RPMI7951 (cell line): ENCODE measurements at places on chromosomes 4 and X. TPM values are rescaled to one million over a fixed set of nuclear protein-coding genes. Genes with fewer than 3 reads are reported as not detected.

- no peak for DNase-seq
These were observed 103.1 kb upstream of the BMP3 start for GRCh38 chr4:80927420-80927819.

GRCh38 chr4:121998024-121998423 lies 46.2 kb upstream of the TRPC3 start:
- no peak for DNase-seq

- no peak for DNase-seq
These were observed 32.4 kb downstream of the CLDN22 start for GRCh38 chr4:183287677-183288076.

DNA sequence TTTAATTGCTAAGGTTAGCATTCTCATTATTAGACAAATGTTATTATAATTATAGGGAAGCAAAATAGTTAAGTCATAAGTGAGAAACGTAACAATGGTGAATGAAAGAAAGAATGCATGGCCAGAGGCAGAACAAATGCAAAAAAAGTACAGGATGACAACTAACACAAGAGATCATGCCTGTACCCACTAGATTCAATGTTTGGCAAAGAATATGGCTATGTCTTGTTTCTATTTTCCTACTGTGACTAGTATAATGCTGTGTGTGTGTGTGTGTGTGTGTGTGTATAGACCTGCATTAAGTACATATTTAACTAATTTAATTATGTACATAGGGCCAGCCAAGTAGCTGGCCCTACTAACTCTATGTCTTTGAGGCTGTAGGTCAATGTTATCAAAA lies 12.9 kb upstream of the BMP2K start:
- DNase-seq, result no peak

- DNase-seq, result no peak
These were observed 1848.5 kb upstream of the TENM3 start for GRCh38 chr4:180394730-180395129.

DNA sequence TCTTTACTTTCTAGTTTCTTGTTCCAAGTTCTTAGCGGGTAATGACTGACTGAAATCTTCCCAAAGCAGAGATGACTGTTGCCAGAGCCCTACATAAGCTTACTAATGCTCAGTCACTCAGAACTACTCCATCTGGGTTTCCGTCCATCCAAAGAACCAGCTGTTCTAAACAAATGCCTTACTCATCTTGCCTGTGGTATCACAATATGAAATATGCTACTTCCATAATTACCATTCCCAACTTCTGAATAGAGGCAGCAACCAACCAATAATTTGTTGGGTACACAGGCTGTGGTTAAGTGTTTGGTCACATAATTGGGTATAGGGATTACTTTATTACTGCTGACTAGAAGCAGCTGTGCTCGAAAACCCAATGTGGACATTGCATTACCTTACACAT lies 930.2 kb upstream of the DIAPH2 start:
- DNase-seq, result peak; percentile 13

- DNase-seq, result no peak
These were observed 113.4 kb downstream of the ZNF827 start for GRCh38 chr4:145825255-145825654.

- peak; percentile 97 for DNase-seq
These were observed 14.7 kb upstream of the ANXA5 start for GRCh38 chr4:121711263-121712000.

DNA sequence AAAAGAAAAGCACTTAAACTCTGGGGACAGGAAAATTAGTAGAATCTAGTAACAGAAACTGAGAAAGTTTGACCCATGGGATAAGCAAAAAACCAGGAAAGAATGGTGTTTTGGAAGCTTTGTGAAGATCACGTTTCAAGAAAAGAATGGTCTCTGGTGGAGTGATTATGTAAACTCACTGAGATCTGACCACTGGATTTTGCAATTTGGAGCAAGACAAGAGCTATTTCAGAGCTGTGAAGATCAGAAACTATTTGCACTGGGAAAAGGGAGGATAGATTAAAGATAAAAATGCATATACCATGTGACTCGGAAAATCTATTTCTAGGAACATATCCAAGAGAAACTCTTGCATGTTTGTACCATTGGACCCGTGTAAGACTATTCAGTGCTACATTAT lies 4.3 kb downstream of the TMPRSS11D start:
- DNase-seq, result no peak

DNA sequence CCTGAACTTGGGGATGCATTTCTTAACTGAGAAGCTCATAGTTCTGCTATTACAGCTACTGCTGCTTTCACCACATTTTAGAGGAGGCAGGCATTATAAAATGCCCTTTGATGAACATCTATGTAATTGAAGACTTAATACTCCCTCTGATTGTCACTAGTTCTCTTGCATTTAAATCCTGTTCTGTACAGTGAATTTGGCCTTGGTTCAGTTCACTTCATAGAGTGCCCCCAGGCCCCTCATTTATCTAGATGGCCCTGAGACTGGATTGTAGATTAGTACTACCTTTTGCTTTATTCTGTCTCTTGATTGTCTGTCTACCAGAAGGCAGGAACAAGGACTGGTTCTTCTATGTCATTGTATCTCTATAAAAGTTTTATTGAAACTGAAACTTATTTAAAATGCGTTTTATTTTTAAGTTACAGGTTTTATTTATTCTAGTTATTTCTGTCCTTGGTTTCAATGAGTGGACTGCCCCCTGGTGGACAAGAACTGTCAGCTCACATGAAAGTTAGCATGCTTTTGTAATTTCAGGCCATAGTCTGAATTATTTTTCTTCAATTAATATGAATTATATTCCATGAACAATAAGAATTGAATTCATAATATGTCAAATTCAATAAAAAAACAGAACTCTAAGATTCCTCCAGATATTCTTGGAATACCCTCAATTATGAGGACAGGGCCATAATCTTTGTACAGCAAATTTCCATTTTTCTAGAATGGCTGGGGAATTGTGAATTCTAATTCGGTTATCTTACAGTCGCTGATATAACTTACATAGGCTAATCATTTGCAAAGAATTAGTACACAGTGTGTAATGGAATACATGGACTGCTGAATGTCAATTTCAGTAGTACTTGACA lies 47.2 kb upstream of the TMEM33 start:
- peak; percentile 22 for DNase-seq

DNA sequence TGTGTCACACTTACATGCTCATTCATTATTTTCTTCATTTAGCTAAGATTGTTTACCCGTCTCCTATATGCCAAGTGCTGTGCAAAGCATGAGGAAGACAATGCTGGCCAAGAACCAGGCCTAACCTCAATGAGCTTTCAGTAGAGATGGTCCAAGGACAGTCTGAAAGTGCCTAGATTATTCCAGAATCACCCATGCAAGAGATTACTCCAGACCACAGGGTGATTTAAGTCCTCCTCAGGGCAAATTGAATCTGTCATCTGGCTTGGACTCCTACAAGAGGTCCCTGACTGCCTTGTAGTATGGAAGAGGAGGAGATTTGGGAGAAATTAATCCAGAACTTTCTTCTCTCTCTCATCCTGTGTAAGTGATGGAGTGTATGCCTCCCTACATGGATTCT lies 99.4 kb upstream of the NDP start:
- peak; percentile 80 for DNase-seq

The ADGRL3 gene
- not detected in 2 replicates for total RNA-seq

The EMCN gene
- total RNA-seq, result 0.59 TPM in 1 of 2 replicates, not detected in the other

The SHROOM4 gene
- 0.29 and 0.36 TPM in 2 replicates for total RNA-seq

The CXXC4 gene
- total RNA-seq, result not detected in 2 replicates

The ATG4A gene
- 11.7 and 14.9 TPM in 2 replicates for total RNA-seq
